Left forelimb (tissue), 1 donor: ENCODE measurements at places on chromosomes 6 and 20.
A peak's percentile ranks its signal among the peaks of the same experiment; 100 is the strongest.

DNA sequence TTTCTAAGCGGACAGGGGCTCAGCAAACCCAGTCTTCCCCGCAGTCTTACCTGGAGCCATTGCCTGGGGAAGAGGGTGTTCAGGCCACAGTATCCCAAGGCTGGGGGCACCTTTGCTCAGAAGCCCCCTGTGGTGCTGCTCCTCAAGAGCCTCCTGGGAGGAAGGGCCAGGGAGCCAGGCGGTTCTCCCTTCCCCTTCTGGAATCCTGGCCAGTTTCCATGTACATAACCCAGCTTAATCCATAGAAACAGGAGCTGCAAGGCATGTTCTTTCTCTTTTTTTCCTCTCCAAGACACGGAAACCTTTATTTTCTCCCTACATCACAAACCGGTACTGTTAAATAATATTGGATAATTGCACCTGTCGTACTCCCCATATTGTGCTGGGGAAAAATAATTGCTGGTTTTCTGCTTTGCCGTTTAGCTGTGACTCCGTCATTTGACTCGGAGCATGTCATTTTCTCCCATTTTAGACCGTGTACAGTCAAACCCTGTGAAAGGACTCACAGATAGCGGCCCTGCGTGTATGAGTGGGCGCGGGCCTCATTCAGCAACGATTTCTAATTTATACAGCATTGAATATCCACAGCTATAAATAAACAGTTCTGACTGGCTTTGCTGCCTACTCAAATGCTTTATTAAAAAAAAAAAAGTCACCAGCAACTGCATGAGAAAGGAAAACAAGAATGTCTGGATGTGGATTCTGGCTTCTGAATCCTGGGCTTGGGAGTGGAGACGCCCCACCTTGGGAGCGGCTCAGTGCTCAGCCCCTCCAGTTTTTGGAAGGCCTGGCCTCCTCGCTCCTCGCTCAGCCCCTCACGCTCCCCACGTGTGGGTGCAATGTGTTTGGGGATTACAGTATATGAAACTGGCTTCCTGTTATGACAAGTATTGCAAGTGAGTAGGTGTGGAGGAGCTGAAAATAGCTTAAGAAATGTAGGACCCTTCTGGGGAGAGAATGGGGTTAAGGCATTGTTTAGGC is 67.3 kb downstream of the ADTRP start:
- no peak for DNase-seq

DNA sequence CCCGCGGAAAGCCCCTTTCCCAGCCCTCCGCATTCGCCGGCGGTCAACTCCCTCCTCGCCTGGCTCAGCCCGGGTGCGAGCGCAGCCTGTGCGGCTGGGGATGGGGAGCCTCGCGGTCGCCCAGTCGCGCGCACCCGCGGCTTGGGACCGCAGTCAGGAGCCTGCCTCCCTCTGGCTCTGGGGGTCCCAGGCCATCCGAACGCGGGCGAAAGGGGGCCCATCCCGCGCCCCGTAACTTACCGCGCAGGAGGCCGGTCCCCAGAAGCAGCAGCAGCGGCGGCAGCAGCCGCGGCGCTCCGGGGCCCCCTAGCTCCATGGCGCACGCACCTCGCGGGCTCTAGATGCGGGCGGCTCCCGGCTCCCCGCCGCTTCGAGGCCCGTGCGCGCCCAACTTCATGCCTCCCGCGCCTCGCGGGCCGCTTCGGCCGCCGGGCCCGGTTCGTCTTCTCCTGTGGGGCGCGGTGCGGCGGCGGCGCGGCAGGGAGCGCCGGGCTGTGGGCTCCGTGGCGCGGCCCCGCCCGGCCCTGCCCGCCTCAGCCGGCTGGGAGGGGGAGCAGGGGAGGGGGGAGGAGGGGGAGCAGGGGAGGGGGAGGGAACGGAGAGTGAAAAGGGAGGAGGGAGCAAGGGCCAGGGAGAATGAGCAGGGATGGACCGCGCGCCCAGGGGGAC is at the start of gene CHRNA4:
CHRNA4 (minus strand) TSS at position 500 of the 669 bp plus-strand sequence; CDS start at position 316, 184 bp downstream.
- no peak for DNase-seq

DNA sequence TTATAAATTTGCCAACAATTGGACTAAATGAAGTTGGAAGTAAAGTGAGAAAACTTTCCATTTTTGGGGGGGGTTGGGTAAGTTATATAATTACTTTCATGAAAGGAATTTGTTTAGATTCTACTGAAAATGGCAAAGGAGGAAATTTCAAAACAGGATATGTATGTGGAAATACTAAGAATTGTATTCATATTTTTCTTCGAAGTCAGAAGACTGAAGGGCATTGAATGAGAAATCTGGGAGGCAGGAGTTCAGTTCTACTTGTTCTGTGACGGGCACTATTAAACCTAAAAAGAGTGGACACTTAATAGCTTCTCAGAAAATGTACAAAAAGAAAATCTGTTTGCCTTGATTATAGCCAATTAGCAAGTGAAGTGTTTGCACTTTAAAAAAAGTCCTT is 114.7 kb downstream of the PRIM2 start:
- DNase-seq: no peak

GRCh38 chr6:136066005-136066404 is 184.1 kb downstream of the MTFR2 start:
- DNase-seq: no peak

GRCh38 chr6:10385524-10386132 is 29.2 kb downstream of the TFAP2A start:
- no peak for DNase-seq

- DNase-seq: no peak
Measured at GRCh38 chr6:84177241-84177640, 50.2 kb downstream of the CEP162 start.

- DNase-seq: no peak
Measured at GRCh38 chr6:147000545-147001488, 203.4 kb upstream of the STXBP5 start.

- no peak for DNase-seq
Measured at GRCh38 chr20:52490711-52491430, 299.3 kb upstream of the ZFP64 start.

DNA sequence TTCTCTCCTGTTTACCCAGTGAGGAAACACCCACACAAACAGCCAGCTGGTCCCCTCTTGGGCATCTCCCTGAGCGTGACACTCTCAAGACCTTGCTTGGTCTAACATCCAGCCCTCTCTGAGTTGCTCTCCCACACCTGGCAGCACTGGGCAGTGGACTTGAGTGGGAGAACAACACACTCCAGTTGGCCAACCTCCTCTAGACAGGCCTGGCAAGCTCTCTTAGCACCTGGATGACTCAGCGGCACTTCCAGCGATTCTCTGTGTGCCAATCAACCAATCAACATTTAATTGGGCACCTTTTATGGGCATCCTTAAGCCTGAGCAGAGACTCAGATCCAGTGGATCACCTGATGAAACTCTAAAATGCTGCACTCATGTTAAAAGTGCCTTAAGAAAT is 76.6 kb upstream of the QKI start:
- no peak for DNase-seq

GRCh38 chr6:138422861-138423260 is 18.8 kb downstream of the HEBP2 start:
- no peak for DNase-seq

DNA sequence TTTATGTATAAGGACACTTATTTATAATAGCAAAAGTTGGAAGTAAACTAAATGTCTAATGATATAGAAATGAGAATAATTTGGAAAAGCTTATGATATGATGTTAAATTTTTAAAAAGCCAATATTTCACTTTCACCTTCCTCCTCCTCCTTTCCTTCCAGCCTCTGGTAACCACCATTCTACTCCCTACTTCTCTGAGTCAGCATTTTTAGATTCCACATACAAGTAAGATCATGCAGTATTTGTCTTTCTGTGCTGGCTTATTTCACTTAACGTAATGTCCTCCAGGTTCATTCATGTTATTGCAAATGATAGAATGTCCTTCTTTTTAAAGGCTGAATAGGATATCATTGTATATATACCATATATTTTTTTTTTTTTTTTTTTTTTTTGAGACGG is 180.2 kb downstream of the RNF144B start:
- no peak for DNase-seq

GRCh38 chr20:56925831-56926170 is 296.7 kb downstream of the TFAP2C start:
- no peak for DNase-seq

DNA sequence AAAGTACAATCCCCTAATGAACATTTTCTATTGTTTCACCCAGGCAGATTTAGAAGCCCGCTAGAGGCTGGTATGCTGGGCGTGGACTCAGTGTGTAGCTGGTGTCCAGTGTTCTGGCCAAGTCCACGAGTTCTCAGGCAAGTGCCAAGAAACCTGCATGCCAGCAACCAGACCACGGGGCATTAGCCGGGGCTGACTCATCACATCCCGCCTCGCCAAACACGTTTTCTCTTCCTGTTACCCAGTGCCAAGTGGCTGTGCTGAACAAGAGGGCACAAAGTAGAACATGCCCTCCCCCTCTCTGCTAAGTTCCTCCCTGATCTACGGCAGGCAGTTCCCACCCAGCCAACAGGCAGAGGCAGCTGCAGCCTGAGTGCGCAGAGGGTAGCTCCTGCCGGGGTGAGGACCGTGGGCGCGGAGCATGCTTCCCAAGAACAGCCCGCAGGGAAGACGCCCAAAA is 29.6 kb downstream of the RAMACL start:
- DNase-seq: peak; percentile 74

DNA sequence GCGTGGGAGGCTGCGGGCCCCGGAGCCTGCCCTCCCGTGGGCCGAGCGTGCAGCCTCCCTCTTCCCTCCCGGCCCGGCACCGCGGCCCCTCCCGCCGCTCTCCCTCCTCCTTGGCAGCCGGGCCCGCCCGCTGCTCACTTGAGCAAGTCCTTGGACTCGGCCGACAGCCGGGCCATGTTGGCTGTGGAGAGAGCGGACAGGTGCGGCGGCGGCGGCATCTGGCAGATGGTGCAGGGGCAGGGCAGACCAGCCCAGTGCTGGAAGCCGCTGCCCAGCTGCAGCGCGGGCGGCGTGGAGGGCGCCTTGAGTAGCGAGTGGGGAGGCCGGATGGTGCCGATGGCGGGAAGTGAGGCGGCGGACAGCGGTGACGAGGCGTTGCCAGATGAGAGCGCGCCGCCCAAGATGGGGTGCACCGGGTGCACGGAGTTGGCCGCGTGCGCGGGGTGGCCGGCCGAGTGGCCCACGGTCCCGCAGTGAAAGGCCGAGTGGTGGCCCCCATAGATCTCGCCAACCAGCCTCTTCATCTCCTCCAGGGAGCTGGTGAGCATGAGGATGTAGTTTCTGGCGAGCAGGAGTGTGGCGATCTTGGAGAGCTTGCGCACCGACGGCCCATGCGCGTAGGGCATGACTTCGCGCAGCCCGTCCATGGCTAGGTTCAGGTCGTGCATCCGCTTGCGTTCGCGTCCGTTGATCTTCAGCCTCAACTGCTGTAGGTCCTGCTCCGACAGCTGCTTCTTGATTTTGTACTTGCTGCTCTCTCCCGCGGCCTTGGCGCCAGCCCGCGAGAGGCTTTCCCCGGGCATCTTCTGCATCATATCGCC is 766 bp downstream of the OLIG3 start:
- DNase-seq: no peak

- DNase-seq: no peak
Measured at GRCh38 chr6:41408576-41408975, 73.2 kb downstream of the NCR2 start.

DNA sequence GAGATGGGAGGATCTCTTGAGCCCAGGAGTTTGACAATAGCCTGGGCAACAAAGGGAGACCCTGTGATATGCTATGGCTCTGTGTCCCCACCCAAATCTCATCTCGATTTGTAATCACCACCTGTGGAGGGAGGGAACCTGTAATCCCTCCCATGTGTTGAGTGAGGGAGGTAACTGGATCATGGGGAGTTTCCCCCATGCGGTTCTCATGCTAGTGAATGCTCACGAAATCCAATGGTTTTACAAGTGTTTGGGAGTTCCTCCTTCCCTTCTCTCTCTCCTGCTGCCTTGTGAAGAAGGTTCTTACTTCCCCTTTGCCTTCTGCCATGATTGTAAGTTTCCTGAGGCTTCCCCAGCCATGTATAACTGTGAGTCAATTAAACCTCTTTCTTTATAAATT is 3.4 kb downstream of the NUDT3 start:
- no peak for DNase-seq

DNA sequence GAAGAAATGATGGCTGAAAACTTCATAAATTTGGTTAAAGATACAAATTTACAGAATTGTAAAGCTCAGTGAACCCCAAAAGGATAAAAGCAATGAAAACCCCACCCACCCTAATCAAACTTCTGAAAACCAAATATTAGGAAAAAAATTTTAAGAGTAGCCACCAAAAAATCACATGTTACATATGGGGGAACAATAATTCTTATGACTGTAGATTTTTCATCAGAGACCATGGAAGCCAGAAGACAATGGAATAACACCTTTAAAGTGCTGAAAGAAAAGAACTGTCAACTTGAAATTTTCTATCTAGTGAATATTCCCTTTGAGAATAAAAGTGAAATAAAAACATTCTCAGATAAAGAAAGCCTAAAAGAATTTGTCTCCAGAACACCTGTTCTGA is 24.4 kb downstream of the PROCR start:
- no peak for DNase-seq

- no peak for DNase-seq
Measured at GRCh38 chr20:45096781-45097180, 4.1 kb downstream of the KCNS1 start.

DNA sequence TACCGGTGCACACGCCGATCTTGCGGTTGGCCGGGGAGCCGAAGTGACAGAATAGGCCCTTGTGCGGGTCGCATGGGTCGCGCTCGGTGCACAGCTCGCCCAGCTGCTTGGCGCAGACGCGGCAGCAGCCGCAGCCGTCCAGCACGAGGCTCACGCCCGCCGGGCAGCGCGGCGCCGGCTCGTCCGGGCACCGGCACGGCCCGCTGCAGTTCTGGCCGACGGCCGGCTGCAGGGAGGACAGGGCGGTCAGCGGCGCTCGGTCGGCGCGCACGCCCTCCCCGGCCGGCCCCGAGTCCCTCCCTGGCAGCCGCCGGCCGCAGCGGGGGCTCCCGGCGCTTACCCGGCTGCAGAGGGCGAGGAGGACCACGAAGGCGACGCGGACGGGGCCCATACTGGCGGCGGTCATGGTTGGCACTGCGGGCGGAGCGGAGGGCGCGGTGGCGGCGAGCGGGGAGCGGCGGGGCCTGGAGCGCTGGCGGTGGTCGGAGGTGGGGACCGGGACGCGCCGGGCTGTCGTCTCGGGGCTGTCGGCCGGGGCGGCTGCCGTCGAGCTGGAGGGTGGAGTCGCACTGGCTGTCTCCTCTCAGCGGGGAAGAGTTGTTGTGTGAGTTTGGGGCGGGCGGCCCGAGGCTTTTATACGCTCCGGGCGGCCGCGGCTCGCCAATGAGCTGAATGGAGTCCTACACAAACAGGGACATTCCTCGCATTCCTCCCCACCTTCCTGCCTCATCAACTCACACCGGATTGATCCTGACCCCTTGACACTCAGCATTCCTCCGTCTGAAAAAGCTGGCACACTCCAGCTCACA is at the start of gene CCN2:
CCN2 (minus strand) TSS at position 606 of the 809 bp plus-strand sequence; CDS start at position 406, 200 bp downstream.
- peak; percentile 91 for DNase-seq

GRCh38 chr6:55276745-55277530 is 50.3 kb upstream of the GFRAL start:
- DNase-seq: no peak

GRCh38 chr6:157721426-157721825 is 101.6 kb upstream of the SNX9 start:
- DNase-seq: no peak

GRCh38 chr20:57224641-57225138 is 41.8 kb downstream of the BMP7 start:
- peak; percentile 83 for DNase-seq

GRCh38 chr6:33132081-33132524 is 56.3 kb downstream of the HLA-DPB1 start:
- no peak for DNase-seq
